ENCODE measurements at places on chromosomes 2 and 18. TPM values are rescaled to one million over a fixed set of nuclear protein-coding genes. Genes with fewer than 3 reads are reported as not detected.

The ADD2 gene
- 36.1 TPM for total RNA-seq

The GNLY gene
- total RNA-seq = 2.1 TPM

DNA sequence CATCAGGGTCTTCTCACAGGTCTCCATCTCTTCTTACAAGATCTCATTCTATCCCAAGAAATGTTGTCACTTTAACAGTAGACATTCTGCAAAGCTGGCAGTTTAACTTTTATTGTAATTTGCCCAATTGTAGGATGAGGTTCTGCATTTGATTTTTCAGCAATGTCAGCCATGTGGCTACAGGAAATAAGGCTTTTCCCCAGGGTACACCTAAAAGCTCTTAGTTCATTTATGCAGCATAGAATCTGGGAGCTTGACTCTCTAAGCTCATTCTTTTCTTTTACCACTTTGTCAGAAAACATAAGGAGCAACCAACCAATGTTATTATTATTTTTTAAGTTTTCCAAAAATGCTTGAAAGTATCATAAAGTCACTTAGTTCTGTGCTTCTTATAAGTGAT lies 123.4 kb downstream of the CALCRL start:
- H3K4me3 ChIP-seq = no peak overlapping the region
- no peaks in the 10 kb centered on the region for H3K36me3 ChIP-seq
- no peak overlapping the region for H3K27ac ChIP-seq
- no peak for DNase-seq

- no peak for DNase-seq
- no peaks in the 10 kb centered on the region for H3K36me3 ChIP-seq
- no peaks in the 10 kb centered on the region for H3K4me1 ChIP-seq
- peaks cover 9% of the 10 kb centered on the region for H3K27me3 ChIP-seq
Measured at GRCh38 chr2:98269830-98270229, 76.4 kb upstream of the CNGA3 start.

DNA sequence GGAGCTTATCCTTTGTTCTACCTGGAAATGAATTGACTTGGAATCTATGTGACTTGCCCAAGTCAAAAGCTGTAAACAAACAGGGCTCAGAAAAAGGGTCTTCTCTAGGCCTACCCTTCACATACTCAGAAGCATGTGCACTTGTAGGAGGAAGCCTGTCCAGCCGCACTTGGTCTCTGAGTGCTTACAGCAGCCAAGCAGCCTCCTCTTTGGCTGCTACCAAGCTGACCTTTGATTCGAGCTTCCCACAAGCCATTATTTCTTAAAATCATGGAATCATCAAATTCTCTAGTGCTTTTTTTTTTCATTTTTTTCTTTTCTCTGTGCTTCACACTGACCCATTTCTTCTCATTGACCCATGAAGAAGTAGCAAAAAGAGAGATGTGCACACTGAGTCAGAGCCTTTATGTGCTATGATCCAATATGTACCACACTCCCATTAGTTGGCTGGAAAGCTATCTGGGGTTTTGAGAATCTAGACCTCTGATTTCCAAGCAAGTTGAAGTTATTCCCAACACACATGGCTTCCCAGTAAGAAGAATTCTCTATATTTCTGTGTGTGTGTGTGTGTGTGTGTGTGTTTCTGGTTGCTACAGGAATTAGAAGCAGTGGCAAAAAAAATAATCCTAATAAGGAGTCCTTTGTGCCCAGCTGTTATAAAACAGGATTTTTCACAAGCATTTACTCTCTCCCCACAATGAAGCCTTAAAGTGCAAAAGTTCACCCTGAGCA lies 550.3 kb upstream of the TNP1 start:
- no peaks in the 10 kb centered on the region for H3K4me1 ChIP-seq
- H3K27me3 ChIP-seq = no peaks in the 10 kb centered on the region
- H3K4me3 ChIP-seq = no peak overlapping the region
- no peaks in the 10 kb centered on the region for H3K36me3 ChIP-seq
- no peak for DNase-seq

- no peak overlapping the region for H3K27ac ChIP-seq
- H3K36me3 ChIP-seq = no peaks in the 10 kb centered on the region
- H3K27me3 ChIP-seq = no peaks in the 10 kb centered on the region
- no peaks in the 10 kb centered on the region for H3K4me1 ChIP-seq
- H3K4me3 ChIP-seq = no peak overlapping the region
Measured at GRCh38 chr2:2570360-2570759, 239.3 kb upstream of the MYT1L start.

GRCh38 chr2:36889795-36890194 lies 76.5 kb downstream of the STRN start:
- H3K4me1 ChIP-seq = peaks cover 7% of the 10 kb centered on the region
- H3K4me3 ChIP-seq = no peak overlapping the region
- H3K27me3 ChIP-seq = no peaks in the 10 kb centered on the region
- DNase-seq = no peak

- no peaks in the 10 kb centered on the region for H3K4me1 ChIP-seq
- no peak overlapping the region for H3K4me3 ChIP-seq
- H3K27ac ChIP-seq = no peak overlapping the region
- DNase-seq = no peak
- no peaks in the 10 kb centered on the region for H3K36me3 ChIP-seq
Measured at GRCh38 chr2:124147552-124147951, 122.5 kb downstream of the CNTNAP5 start.
